ENCODE measurements at places on chromosomes 4 and X.

DNA sequence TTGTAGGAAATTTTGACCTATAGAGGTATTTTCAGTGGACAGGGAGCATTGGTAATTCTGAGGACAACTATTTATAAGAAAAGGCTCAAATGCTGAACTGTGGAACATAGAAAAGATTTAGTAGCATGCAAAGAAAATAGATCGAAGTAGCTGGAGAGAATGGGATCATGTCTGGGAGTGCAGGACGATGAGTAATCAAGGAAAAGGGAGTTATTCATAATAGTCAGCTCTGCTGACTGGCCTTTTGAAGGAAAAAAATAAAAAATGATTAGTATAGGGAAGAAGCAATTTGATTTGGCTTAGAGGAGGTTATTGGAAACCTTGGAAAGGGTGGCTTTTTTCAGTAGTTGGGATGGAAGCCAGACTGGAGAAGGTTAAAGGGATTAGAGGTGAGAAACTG, 22.9 kb upstream of the ANK2 start:
- no peak for DNase-seq

- DNase-seq = no peak
These were observed 278.1 kb downstream of the NKX6-1 start for GRCh38 chr4:84220990-84221389.

DNA sequence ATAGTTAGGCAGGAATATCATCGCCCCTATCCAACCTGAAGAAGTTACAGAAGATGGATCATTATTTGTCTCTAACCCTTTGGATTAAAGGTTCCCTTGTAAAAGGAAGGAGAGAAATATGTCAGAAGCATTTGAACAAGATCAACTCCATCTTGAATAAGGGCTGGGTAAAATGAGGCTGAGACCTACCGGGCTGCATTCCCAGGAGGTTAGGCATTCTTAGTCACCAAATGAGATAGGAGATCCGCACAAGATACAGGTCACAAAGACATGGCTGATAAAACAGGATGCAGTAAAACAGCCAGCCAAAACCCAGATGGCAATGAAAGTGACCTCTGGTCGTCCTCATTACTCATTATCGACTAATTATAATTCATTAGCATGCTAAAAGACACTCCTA, 148.9 kb downstream of the GALNTL6 start:
- no peak for DNase-seq

GRCh38 chrX:104641176-104641575, 75.2 kb downstream of the IL1RAPL2 start:
- DNase-seq = no peak

DNA sequence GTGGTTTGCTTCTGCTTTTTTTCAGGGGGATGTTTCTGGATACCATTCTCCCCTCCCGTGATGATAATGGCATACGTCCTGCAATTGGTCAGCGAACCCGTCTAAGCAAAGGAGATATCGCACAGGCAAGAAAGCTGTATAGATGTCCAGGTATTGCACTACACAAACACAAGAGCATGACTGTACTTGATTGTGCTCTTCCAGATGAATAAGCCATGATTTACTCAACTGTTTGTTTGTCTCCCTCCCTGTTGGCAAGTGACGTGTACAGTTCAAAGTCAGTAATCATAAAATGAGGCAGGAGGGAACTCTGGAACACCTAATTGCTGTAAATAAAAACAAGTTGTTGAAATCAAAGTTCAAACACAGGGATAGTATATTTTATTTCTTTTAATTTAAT, 141.4 kb downstream of the TLL1 start:
- no peak for DNase-seq

DNA sequence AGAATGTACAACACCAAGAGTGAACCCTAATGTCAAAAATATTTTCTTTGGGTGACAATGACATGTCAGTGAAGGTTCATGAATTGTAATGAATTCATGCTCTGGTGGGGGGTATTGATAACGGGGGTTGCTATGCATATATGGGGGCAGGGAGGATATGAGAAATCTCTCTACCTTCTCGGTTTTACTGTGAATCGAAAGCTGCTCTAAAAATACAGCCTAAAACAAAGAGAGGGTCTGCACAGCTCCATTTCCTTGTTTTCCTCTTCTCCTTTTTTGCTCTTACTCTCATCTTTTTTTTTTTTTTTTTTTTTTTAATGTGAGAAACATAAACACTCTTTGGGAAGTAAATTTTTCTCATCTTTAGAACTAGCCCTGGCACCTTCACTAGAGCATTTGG, 85.8 kb downstream of the DCTD start:
- no peak for DNase-seq

DNA sequence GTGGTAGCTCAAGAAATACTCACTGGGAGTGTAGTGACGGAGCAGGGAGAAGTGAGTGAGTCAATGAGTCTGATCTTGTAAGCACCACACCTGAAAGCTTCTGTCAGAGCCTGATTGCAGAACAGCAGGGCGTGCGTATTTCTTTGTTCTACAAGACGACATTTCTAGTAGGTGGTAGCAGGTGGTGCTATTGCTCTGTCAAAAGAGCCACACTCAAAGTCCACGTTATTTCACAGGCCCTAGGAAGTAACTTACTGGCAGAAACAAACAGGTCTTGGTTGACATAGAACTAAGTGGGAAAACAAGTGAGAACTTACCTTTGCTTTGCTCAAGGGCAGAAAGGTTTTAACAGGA, 46.4 kb upstream of the SPRY1 start:
- no peak for DNase-seq

- DNase-seq = no peak
These were observed 15.3 kb downstream of the ATP7A start for GRCh38 chrX:77925764-77926163.

GRCh38 chr4:38062088-38062775, 102.0 kb downstream of the PTTG2 start:
- DNase-seq = no peak

- DNase-seq = no peak
These were observed 138.0 kb upstream of the BOD1L1 start for GRCh38 chr4:13765539-13765938.

DNA sequence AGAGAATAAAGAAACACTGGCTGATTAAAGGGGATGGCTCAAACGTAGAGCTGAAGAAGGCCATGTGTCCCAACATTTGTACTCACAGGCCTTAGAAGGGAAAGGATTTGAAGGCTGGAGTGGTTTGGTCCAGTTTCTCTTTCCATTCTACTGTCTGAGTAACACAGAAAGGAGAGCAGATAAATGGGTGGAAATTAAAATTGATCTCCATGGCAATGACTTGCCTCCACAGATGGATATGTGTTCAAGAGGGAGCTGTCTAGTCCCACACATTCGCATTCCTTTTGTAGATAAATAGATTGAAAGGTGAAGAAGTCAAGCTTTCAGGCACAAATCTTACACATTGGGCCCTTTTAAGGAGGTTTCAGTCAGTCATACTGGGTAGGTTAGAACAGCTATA, 74.6 kb downstream of the DOCK11 start:
- DNase-seq = no peak

DNA sequence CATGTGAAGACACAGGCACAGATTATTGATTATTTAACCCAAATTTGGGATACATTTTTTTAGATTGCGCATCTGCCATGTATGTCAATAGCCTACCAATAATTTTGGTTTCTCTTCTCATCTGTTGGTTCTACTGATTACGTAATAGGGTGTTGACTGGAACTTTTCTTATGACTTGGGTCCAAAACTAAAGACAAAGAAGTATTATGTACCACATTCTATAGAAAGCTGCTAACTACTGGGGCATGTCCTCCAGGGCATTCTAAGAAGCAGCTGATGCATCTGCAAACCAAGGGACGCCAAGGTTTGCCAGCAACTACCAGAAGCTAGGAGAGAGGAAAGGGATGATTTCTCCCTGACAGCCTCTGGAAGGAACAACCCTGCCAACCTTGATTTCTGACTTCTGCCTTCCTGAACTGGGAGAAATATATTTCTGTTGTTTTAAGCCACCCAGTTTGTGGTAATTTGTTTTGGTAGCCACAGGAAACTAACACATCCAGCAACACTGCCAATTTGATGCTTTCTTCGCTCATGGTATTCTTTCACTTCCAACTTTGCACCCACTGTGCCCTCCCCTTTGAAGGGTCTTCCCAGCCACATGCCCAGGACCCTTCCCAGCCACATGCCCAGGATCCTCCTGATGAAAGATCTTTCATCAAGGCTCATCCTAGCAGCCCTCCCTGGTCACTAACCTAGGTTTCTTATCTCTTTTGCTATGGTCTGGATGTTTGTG, 15.9 kb upstream of the TLR1 start:
- no peak for DNase-seq

DNA sequence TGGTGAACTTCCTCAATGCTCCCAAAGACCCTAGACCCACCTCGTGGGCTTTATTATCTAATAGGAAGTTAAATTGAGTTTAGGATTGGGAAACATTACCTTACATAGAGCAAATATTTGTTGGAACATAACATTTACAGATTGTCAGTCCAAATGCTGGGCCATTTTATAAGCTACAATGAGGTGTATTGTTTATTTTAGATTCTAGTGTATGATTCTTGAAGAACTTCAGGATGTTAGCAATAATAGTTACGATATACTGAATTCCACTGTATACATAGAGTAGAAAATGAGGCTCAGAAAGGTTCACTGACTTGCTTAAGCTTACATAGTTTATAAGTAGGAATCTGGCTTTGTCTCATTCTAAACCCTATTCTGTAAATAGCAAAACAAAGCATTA, 37.4 kb downstream of the PAQR3 start:
- DNase-seq = no peak

- no peak for DNase-seq
These were observed 35.9 kb upstream of the GRPEL1 start for GRCh38 chr4:7103607-7104365.

DNA sequence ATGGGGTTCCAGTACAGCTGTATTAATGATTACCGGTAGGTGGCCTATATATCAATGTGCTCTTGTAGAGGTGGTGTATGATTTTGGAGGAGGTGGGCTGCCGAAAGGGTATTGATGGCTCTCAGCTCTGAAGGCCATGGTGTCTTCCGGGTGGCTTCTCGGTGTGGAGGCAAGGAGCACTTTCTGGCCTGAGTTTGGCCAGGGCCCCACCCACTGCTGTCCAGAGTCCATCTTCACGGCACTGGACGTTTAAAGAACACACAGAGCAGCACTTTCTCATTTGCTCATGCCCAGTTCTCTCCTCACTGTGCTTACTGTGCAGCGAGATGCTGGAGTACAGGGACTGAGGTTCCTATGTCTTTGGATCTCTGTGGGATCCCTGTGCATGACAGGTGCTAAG, 16.1 kb downstream of the BST1 start:
- DNase-seq = no peak

DNA sequence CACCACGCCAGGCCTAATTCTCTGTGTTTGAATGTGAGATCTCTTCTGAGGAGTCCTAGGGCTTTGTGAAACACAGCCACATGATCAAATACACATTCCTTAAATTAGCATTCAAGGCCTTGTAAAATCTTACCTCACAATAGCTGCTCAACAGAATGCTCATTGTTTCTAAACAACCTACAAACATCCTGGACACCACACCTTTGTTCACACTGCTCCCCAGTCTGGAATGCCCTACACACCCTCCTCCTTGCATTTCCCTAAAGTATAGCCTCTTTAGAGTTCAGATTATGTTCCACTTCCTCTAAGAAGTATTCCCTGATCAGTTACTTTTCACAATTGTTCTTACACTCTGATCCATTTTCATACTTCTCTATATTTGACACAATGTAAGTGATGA, 110.6 kb downstream of the AGTR2 start:
- no peak for DNase-seq

GRCh38 chrX:53969540-53969939, 74.7 kb downstream of the PHF8 start:
- DNase-seq = no peak

- no peak for DNase-seq
These were observed 538.3 kb upstream of the PCDH7 start for GRCh38 chr4:30181918-30182317.

GRCh38 chr4:54558889-54559677, 98.7 kb upstream of the KIT start:
- no peak for DNase-seq

DNA sequence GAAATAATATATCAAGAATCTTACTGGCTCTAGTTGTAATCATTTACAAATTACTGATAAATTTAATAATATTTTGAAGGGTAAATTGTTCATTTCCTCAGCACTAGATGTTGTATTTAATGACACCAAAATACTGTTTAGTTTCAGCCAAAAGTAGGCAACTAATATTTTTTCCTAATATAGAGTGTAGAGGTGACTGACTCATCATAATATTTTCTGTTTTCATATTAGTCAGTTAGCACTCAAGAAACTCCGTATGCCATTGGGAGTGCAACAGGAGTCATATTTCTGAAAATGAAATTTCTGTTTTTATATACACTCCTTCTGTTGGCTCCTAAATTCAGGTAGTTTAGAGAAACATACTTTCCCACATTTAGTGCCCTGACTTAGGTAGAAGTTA, 36.6 kb upstream of the PTPN13 start:
- DNase-seq = no peak

- DNase-seq = no peak
These were observed 22.5 kb downstream of the XIAP start for GRCh38 chrX:123882391-123882790.

DNA sequence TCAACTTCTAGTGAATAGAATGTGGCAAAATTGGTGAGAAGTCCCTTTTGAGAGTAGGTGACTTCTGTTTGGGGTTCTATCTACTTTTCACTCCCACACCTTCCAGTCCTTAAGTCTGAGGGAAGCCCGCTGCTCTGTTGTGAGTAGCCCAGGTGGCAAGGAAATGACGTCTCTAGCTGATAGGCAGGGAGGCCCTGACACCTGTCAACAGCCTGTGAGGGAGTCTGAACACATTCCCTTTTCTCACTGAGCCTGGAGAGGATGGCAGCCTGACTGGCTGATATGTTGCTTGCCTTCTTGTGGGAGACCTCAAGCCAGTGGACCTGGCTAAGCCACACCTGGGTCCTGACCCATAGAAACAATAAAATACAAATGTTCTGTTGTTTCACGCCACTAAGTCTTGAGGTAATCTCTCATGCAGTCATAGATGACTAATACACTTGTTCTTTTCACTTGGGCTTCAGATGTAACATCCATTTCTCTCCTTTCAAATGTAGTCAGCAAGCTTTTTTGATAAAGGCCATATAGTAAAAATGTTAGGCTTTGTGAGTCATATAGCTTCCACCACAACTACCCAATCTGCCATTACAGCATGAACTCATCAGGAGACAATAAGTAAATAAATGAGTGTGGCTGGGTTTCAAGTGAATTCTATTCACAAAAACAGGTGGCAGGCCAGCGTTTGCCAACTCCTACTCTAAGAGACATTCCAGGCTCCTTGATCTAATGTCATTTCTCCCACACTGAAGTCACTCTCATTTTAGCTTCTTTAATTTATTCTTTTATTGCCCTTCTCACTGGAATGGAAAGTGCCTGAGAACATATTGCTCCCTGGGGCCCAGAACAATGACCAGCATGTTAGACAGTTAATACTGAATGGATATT, 265.1 kb upstream of the MAD2L1 start:
- no peak for DNase-seq

- DNase-seq = no peak
These were observed 208.5 kb upstream of the FAT1 start for GRCh38 chr4:186932196-186932595.

DNA sequence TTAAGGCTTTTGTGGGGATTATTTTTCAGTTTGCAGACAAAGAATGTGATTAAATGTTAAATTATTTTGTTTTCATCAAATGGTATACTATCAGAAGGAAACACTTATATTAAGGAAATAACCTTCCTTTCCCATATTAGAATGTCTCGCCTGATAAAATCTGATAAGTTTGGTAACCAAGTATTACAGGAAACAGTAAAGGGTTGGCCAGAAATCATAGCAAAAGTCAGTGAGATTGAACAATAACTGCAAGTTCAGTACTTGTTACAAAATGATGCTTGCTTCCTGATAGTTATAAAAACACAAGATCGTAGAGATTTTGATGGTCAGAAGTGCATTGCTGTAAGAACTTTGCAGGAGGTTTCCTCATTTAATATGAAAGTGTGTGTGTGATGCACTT, 40.5 kb downstream of the FABP2 start:
- no peak for DNase-seq

Data from BJ (cell line).